ENCODE measurements at places on chromosomes 3 and 15.

DNA sequence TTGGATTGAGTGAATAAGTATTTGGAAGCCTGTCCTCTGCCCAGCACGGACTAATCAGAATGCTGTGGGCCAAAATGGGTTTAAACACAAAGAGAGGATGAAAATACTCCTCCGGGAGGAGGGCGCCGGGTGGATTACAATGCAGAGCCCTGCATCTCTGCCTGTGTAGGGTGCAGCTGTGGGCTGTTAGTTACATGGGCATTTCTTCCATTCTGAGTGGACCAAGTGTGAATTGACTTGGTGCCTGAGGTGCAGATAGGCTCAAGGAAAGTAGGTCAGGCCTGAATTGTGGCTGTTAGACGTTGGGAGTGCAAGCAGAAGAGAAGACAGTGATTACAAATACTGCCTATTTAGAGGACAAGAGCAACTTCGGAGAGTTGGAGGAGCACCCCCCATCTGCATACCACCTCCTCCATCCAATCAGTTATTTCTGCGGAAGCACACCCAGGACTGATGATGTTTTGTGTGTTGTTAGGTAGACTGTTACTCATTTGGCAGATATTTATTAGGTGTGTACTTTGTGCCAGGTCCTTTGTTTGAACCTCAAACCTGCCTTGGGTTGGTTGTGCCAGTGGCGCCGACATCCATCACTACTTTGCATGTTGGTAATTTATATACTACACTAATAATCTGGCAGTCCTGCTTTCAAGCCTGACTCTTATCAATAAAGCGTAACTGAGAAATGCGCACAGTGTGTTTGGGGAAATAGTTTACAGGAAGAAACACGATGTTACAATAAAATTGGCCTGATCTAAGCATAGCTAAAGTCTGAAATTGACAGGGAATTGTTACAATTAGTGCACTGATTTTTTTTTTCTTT is 33.0 kb downstream of the PTPRG start:
- no peak for DNase-seq

GRCh38 chr3:20575146-20575545 is 389.1 kb upstream of the SGO1 start:
- DNase-seq: no peak

- DNase-seq: no peak
Observed at GRCh38 chr15:61084944-61085367, 144.1 kb downstream of the RORA start.

- DNase-seq: no peak
Observed at GRCh38 chr3:161014843-161015749, 90.1 kb downstream of the B3GALNT1 start.

- DNase-seq: no peak
Observed at GRCh38 chr3:180093535-180093934, 56.8 kb upstream of the PEX5L start.

All from AG09319 (cell line).